NCI-H460 (cell line): ENCODE measurements at places on chromosomes 2 and 18. TPM values are rescaled to one million over a fixed set of nuclear protein-coding genes. Genes with fewer than 3 reads are reported as not detected.

Gene LBX2
- 0.95 and 1.9 TPM in 2 replicates for total RNA-seq

Gene SP5
- total RNA-seq = 0.07 TPM in 1 of 2 replicates, not detected in the other

Gene RNF152
- 1.5 and 2.3 TPM in 2 replicates for total RNA-seq

Gene KCNS3
- 0.23 and 0.30 TPM in 2 replicates for total RNA-seq
